ENCODE measurements at places on chromosomes 1 and 21. TPM values are rescaled to one million over a fixed set of nuclear protein-coding genes. Genes with fewer than 3 reads are reported as not detected.

DNA sequence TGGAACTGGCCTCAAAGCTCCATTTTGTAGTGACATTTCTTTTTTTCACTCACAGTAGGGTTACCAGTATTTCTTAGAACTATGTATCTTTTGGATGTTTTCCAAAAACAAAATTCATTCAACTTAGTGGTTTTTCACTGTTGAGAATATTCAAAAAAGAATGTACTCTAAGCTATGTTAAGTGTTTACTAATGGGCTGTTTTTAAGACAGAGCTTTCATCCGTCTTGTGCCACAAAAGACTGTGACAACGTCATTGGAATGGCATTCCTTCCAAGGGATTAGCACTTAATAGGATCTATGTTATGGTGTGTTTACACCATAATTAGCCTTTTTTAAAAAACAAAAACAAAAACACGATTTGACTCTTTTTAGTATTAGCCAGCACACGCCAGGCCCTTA is 66.8 kb downstream of the TTC3 start:
- H3K4me3 ChIP-seq, result no peak overlapping the region
- H3K27ac ChIP-seq, result peak overlapping the region; percentile 45
- DNase-seq, result peak; percentile 54
- peaks cover 16% of the 10 kb centered on the region for H3K4me1 ChIP-seq

DNA sequence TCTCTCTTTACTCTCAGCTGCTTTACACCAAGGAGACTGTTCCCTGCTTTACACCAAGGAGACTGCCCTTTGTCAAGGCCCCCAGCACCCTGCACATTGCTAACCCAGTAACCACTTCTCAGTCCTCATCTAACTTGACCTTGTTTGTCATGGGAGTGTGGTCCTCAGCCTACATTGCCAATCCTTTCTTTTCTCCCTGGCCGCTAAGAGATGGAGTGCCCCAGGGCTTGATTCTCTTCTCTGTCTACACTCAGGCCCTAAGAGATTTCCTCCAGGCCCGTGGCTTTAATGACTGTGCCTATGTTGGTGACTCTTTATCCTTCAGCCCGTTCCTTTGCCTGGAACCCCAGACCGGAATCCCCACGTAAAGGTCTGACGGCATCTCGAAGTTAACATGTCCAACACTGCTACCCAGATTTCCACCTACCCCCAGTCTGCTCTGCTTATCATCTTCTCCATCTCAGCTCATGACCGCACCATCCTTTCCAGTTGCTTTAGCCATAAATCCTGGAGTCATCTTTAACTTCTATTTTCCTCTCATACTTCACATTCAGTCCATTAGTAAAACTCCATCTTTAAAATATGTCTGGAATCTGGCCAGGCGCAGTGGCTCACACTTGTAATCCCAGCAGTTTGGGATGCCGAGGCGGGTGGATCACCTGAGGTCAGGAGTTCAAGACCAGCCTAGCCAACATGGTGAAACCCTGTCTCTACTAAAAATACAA is 9.5 kb upstream of the SEMA4A start:
- H3K27ac ChIP-seq, result peak overlapping the region; percentile 73
- peaks cover 69% of the 10 kb centered on the region for H3K4me1 ChIP-seq
- peaks cover 33% of the 10 kb centered on the region for H3K36me3 ChIP-seq
- peaks cover 88% of the 10 kb centered on the region for H3K27me3 ChIP-seq
- peak; percentile 79 for DNase-seq

DNA sequence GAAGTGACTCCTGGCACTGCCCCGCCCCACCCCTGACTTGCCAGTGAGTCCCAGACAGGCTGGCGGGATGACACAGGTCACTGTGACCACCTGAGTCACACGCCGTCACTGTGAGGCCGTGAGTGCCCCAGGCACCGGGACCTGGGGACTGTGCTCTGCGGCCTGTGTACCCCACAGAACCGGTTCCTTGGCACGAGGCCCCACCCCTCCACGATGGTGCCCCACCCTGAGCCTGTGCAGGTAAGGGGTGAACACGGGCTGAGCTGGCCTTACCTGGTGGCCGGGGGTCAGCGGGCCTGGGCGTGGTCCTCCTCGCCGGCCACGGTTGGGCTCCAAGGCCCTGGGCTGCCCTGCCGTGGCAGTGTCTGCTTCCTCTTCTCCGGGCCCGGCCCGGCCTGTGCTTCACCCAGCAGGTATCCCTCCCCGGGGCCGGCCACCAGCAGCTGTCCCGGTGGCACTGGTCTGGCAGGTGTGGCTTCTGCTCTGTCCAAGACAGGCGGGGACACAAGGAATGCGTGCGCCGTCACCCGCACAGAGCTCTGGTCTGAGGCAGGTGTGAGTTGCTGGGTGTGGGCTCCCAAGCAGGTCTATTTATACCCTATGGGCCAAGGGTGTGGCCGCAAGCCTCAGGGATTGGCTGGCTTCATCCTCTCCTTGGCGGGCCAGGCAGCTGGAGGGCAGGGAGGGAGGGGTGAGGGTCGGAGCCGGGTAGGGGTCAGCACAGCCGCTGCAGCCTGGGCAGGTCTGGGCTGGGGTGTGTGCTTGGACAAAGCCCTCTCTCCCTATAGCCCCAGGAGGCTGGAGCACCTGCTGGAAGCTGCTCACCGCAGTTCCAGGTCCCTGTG is at the start of gene RNF223:
RNF223 (minus strand) TSS at position 564 of the 845 bp plus-strand sequence. CDS start 1,740 bp downstream, outside the sequence.
- no peak within 1 kb of the TSS for H3K4me3 ChIP-seq
- H3K4me1 ChIP-seq, result no peaks in the 10 kb centered on the region
- no peak within 1 kb of the TSS for H3K27ac ChIP-seq

DNA sequence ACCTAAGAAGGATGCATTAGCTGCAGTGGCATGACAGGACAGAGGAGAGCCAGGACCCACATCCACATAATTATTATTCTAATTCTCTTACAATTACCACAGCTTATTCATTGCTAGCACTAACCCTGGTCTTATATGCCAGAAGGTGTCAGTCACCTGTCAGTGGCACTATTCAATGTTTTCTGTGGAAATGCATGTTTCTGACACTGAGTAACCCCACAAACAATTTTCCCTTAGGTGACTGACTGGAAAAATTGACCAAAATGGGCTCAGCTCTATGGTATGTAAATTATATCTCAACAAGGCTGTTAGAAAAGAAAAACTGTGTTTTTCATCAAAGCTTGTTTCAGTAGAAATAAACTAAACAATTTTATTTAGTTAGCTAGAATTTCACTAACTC is 117.9 kb upstream of the KRTAP19-8 start:
- H3K27me3 ChIP-seq, result no peaks in the 10 kb centered on the region
- H3K27ac ChIP-seq, result no peak overlapping the region
- no peak overlapping the region for H3K4me3 ChIP-seq

- H3K27me3 ChIP-seq, result no peaks in the 10 kb centered on the region
- H3K27ac ChIP-seq, result no peak overlapping the region
- H3K4me3 ChIP-seq, result no peak overlapping the region
- H3K4me1 ChIP-seq, result peaks cover 19% of the 10 kb centered on the region
These were observed 219.8 kb downstream of the NEGR1 start for GRCh38 chr1:72062584-72062983.

The NEGR1 gene
- 52.8 TPM for total RNA-seq

The FCRLB gene
- total RNA-seq, result 5.4 TPM

DNA sequence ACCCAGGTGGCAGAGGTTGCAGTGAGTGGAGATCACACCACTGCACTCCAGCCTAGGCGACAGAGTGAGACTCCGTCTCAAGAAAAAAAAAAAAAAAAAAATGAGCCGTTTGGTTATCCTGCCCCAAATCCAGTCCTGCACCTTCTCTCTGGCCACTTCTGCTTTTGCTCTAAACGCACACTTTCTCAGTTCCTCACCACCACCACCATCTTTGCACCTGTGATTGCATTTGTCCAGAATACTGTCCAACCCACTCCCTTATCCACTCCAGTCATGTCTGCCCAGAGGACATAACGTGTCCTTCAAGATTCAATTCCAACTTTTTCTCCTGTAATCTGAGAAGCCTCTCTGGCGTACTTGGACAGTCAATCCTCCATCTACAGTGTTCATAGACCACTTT is 2.2 kb upstream of the NEK2 start:
- H3K27ac ChIP-seq, result no peak overlapping the region
- peaks cover 2% of the 10 kb centered on the region for H3K27me3 ChIP-seq
- no peak for DNase-seq
- no peaks in the 10 kb centered on the region for H3K36me3 ChIP-seq

GRCh38 chr1:66278260-66279021 is 255.5 kb upstream of the SGIP1 start:
- no peak overlapping the region for H3K4me3 ChIP-seq
- no peaks in the 10 kb centered on the region for H3K36me3 ChIP-seq
- no peak overlapping the region for H3K27ac ChIP-seq
- H3K27me3 ChIP-seq, result no peaks in the 10 kb centered on the region
- peaks cover 58% of the 10 kb centered on the region for H3K4me1 ChIP-seq

GRCh38 chr1:37035796-37036666 is 1.7 kb upstream of the GRIK3 start:
- no peaks in the 10 kb centered on the region for H3K4me1 ChIP-seq
- no peaks in the 10 kb centered on the region for H3K36me3 ChIP-seq
- H3K27ac ChIP-seq, result no peak overlapping the region
- H3K4me3 ChIP-seq, result no peak overlapping the region

- no peaks in the 10 kb centered on the region for H3K36me3 ChIP-seq
- H3K4me3 ChIP-seq, result no peak within 1 kb of the TSS
- no peaks in the 10 kb centered on the region for H3K27me3 ChIP-seq
- H3K4me1 ChIP-seq, result no peaks in the 10 kb centered on the region
- DNase-seq, result no peak
These were observed at the start of gene SAMSN1 for GRCh38 chr21:14545906-14546480. SAMSN1 (minus strand) TSS chr21:14546315; CDS start chr21:14546261, 54 bp downstream.

DNA sequence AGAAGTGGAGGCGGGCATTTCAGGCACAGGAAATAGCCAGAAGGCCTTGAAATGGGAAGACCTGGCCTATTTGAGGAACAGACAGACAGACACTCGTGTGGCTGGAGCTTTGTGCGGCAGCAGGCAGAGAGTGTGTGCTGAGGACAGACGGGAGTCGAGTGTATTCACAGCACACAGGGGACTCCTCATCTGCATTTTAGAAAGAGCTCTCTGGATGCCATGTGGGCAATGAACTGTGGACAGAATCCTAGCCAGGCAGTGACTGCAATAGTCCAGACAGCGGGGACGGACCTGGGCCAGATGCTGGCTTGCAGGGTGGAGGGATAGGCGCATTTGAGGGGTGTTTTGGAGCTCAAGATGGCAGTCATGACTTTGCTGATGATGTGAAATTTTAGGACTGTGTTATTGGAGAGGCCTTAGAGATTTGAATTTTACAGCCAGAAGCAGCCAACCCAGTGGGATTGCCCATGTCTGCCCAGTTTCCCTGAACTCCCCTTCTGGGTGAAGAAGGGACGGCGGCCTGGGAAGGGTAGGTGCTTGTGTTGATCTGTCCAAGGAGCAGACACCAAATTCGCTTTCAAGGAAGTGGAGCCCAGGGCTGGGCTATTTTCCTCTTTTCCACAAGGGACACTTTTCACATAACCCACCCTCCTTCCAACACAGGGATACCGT is 43.7 kb downstream of the CHAF1B start:
- no peak for DNase-seq
- H3K27me3 ChIP-seq, result no peaks in the 10 kb centered on the region
- peak overlapping the region; percentile 92 for H3K27ac ChIP-seq
- no peaks in the 10 kb centered on the region for H3K36me3 ChIP-seq
- peak overlapping the region; percentile 80 for H3K4me3 ChIP-seq

The ITGB2 gene
- 0.69 TPM for total RNA-seq

DNA sequence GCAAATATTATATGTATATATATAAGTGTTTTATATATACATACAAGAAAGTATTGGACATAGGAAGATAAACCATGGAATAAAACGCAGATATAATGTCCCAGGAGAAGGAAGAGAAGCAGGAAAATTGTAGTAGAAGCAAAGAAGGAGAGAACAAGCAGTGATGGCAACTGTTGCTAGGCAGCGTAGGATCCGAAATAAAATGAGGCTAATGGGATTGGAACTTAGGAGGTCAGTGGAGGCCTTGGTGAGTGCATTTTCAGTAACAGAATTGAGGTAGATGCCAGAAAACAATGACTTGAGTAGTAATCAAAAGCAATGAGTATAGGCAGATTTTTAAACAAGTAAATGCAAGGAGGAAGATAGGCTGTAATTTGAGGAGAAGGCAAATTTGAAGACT is 265.8 kb downstream of the LRRC7 start:
- H3K4me3 ChIP-seq, result no peak overlapping the region
- H3K36me3 ChIP-seq, result no peaks in the 10 kb centered on the region
- H3K27me3 ChIP-seq, result no peaks in the 10 kb centered on the region
- H3K4me1 ChIP-seq, result no peaks in the 10 kb centered on the region

DNA sequence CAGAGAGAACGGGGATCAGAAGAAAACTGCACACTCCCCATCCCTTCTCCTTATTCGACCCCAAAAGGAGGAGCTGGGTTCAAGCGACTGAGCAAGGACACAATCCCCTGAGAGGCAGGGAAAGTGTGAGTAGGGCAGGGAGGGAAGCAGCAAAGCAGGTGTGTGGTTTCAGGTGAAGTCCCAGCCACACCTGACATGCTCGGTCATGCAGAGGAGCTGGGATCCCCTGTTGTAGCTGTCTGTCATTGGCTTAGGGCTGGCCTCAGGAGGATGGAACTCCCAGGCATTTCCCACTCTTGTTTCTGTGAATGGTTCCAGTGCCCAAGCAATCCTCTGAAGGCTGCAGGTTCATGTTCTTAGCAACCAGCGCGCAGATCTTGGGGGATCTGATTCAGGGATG is 150.7 kb downstream of the DSCAM start:
- H3K27ac ChIP-seq, result no peak overlapping the region
- H3K4me3 ChIP-seq, result no peak overlapping the region
- no peaks in the 10 kb centered on the region for H3K4me1 ChIP-seq
- peaks cover 9% of the 10 kb centered on the region for H3K36me3 ChIP-seq

DNA sequence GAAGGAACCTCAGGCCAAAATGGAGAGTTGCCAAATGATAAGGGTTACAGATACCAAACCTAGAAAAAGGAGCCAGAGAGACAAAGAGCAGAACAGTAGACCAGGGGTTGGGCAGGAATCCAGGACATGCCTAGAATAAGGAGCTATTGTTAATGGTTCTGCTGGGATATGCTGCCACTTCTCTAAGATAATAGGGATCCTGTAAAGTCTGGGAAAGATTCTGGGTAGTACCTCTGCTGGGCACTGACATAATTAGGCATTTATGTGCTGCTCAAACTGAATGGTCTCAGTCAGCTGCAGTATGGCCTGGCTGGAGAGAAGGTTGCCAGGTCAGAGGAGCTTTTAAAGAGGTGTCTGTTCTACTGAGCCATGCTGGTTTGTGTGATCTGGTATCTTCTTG is 19.9 kb upstream of the NRIP1 start:
- H3K4me3 ChIP-seq, result no peak overlapping the region
- peaks cover 3% of the 10 kb centered on the region for H3K27me3 ChIP-seq
- H3K4me1 ChIP-seq, result no peaks in the 10 kb centered on the region
- DNase-seq, result no peak
- H3K27ac ChIP-seq, result no peak overlapping the region
- no peaks in the 10 kb centered on the region for H3K36me3 ChIP-seq

GRCh38 chr21:25561668-25562641 is 45.3 kb downstream of the MRPL39 start:
- peak overlapping the region; percentile 90 for H3K4me3 ChIP-seq
- peak; percentile 65 for DNase-seq
- H3K4me1 ChIP-seq, result peaks cover 80% of the 10 kb centered on the region
- H3K36me3 ChIP-seq, result peaks cover 12% of the 10 kb centered on the region
- H3K27ac ChIP-seq, result peak overlapping the region; percentile 88
- peaks cover 2% of the 10 kb centered on the region for H3K27me3 ChIP-seq

Data from HFFc6 (cell line).